CD4-positive, alpha-beta T cell treated with Interleukin-6 for 4 hours (primary cell): ENCODE measurements at places on chromosomes 13 and 19.

- no peak for DNase-seq
Observed at GRCh38 chr13:78998630-78999315, 339.8 kb upstream of the OBI1 start.

DNA sequence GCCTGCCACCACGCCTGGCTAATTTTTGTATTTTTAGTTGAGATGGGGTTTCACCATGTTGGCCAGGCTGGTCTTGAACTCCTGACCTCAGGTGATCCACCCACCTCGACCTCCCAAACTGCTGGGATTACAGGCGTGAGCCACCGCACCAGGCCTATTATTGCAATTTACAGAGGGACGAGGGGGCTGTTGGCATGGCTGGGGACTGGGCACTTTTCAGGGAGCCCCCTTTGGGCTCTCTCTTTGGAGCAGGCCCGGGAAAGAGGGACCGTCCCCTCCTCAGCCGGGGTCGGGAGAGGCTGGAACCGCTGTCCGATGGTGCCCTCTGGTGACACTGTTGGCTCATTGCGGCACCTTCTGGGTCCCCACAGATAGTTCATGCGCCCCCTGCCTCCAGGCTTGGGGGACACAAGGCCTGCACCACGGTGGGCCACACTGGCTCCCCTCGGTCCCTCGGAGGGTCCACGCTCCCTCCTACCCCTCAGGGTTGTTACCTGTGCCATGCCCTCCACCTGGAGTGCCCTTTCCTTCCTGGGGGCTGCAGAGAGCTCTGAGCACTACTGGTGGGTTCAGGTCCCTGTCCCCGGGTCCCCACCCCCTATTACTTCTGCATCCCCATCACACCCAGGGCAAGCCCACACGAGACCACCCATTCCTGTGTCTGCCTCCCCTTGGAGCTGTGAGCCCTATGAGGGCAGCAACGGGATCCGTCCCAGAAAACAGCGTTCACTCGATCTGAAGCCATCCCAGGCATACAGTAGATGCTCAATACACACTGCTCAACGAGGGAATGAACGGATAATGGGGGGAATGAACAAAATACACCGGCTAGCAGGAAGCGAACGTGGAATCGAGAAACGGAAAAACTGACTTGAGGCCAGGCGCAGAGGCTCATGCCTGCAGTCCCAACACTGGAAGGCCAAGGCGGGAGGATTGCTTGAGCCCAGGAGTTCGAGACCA, 12.5 kb downstream of the FEM1A start:
- DNase-seq: peak; percentile 75

- DNase-seq: no peak
Observed at GRCh38 chr19:30743702-30744101, 371.5 kb downstream of the ZNF536 start.

DNA sequence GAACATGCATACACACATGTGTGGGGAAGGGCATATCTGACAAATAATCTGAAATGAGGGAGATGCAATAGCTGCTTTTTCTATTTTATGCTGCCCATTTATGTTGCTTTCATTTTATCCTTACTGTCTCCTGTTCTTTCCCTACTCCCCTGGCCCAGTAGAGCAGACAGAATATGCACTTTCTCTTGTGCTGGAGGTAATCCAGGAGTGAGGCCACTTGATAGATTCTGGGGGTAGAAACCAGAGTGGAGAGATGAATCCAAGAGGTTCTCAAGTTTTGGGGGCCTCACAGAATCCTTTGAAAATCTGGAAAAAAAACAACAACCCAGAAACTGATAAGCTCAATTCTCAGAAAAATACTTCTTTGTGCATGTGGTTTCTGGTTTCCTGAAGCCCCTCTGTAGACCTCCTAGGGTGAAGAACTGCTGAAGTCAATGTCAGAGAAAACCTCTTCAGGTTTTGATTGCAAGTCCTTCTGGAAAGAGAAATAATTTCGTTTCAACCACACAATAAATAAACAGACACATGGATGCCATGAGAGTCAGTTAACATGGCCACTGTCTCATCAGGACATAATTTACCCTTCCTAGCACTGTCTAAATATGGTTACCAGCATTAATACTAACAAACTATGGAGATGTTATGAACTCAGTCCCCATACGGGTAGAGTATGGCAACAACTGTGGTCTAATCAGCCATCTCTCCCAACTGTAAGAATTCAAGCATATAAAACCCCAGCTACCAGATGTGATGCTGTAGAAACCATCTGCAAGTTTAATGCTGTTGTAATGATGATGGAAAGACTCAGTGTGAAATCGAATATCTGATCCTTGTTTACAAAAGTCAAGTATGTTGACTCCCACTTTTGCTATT, 355.6 kb downstream of the SLC7A1 start:
- no peak for DNase-seq

- DNase-seq: peak; percentile 57
Observed at GRCh38 chr13:109785141-109785891, 1.1 kb downstream of the IRS2 start.

DNA sequence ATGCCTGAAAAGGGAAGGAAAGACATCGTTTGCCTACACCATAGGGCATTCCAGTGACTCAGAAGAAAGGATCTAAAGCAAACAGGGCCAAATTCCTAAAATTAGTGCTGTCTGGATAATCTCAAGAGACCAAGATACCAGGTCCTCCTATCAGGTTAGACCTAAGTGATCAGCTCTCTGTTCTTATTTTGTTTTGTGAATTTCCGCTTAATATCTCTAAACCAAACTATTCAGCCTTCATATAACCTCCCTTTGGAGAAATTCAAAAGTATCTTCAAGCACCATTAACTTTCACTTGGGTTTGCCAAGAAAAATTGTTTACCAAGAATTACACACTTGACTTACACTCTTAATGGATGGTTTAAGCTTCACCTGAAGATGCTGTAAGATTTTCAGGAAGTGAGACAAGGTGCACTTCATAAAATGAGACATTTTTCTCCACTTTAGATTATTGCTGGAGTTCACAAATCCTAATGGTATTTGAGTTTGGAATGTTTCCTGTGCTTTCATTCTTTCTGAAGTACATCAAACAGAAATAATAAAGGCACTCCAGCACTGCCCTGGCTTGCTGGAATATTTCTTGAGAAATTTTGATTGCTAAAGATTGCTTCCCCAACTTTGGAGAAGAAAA, 376.1 kb downstream of the LMO7 start:
- DNase-seq: no peak

DNA sequence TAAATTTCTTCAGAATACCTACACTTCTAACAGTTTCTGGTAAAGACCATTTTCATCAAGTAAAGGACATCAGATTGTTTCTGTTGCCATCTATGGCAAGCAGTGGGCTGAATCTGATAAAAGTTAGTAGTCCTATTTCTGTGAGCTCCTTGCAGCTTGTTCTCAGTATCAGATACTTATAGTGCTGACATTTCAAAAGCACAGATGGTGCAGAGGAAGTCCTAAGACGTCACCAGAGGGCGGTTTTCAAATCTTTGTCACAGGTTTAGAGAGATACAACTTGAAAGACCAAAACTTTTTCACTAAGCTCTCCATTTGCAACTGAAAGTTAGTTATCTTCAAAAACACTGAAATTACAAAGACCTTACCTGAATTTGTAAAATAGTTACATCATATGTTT, 719.8 kb downstream of the SLITRK1 start:
- no peak for DNase-seq

GRCh38 chr13:48155848-48156247, 60.9 kb upstream of the MED4 start:
- DNase-seq: peak; percentile 50

DNA sequence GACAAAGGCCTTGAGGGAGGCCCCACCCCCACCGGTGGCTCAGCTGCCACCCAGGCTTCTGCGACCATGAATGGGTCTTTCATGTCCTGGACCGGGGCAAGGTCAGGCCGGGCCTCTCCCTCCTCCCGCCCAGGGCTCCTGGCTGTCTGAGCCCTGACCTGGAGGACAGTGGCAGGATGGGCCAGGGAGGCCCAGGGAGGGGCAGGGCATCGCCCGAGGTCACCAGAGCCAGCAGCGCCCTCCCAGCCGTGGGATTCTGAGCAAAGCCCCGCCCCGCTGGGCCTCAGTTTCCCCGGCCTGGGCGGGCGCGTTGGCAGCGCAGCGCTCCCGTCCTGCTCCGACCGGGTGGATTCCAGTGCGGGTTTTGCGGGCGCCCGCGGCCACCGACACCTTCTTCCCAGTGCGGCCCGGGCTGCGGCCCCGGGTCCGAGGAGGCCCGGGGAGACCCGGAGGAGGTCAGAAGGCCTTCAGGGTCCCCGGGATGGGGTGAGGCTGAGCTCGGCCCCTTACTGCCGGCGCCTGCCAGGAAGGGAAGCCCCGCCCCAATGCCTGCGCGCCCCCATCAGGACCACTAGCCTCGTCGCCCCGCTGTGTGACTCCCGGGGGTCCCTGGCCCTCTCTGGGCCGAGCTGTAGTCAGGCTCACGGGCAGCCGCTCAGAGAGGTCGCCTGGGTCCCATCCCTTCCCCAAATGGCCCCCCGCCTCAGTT, 24.6 kb upstream of the SEMA6B start:
- DNase-seq: no peak

DNA sequence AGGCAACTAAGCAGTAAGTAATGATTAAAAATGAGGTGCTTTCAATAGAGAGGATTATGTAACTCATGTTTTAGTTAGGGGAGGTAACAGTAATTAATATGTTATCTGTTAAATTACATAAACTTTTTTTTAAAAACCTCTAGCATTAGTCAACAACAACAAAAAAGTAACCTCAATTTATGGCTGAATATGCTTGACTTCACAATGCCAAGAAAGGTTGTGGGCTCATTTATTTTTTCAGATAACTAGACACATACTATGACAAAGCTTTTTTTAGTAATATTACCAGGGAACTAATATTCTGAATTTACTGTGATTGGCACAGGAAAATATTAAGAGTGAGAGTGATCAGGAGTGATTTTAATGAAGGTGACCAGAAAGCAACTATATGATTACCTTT, 54.9 kb downstream of the KCNRG start:
- no peak for DNase-seq

GRCh38 chr13:94270556-94270955, 208.9 kb downstream of the DCT start:
- no peak for DNase-seq

- DNase-seq: peak; percentile 42
Observed at GRCh38 chr13:45327253-45327955, 13.6 kb downstream of the TPT1 start.

- no peak for DNase-seq
Observed at GRCh38 chr13:108924134-108924533, 294.7 kb downstream of the MYO16 start.

DNA sequence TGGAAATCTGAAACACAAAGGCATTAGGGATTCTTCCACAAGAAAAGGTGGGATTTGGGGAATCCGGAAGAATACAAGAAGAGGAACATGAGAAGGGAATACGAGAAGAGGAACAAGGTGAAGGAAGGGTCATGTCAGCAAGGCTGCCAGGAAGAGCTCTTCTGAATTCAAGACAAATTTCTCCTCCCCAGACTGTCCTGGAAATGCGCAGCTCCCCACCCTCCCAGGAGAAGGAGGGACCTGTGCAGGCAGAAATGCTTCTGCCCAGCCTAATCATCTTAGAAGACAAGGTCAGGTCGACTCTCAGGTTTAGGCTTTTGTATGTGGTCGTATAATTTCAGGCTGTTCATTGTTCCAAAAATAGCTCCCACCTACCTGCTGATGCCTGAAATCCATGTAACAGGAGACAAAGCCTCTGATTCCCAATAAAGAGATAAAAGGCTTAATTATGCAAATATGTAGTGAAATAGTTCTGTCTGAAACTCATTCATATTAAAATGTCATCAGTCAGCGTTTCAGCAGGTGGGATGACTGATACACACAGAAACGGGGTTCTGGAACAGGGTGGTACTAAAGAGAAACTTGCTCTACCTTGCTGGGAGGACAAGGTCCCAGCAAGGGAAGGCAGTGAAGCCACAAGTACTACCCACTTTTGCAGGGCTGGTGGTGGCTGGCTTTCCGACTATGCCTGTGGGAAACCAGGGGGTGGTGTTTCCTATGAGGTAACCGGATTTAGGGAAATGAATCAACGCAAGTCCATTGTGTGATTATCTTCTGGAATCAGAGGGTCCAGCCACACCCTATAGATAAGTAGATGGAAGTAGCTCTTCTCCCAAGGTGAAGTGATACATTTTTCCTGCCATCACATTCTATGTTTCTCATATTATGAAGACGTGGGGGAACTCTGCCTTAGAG, 76.1 kb downstream of the KL start:
- no peak for DNase-seq

- DNase-seq: no peak
Observed at GRCh38 chr19:19297759-19298158, 22.6 kb downstream of the SUGP1 start.

GRCh38 chr13:31891472-31891871, 140.1 kb upstream of the FRY start:
- DNase-seq: no peak

DNA sequence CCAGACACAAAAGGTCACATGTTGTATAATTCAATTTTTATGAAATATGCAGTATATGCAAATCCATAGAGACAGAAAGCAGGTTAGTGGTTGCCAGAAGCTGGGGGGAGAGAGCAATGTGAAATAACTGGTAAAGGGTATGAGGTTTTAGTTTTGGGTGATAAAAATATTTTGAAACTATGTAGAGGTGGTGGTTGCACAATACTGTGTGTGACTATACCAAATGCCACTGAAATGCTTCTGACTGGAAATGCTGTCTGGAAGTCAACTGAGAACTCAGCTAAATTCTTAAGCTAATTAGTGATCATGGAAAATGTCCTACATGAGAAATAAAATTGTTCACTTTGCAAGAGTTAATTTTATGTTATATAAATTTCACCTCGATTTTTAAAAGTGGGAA, 65.3 kb upstream of the RXFP2 start:
- DNase-seq: no peak

- no peak for DNase-seq
Observed at GRCh38 chr13:60286707-60287106, 110.3 kb upstream of the TDRD3 start.

GRCh38 chr19:46426035-46426505, 2.7 kb downstream of the PNMA8C start:
- no peak for DNase-seq

DNA sequence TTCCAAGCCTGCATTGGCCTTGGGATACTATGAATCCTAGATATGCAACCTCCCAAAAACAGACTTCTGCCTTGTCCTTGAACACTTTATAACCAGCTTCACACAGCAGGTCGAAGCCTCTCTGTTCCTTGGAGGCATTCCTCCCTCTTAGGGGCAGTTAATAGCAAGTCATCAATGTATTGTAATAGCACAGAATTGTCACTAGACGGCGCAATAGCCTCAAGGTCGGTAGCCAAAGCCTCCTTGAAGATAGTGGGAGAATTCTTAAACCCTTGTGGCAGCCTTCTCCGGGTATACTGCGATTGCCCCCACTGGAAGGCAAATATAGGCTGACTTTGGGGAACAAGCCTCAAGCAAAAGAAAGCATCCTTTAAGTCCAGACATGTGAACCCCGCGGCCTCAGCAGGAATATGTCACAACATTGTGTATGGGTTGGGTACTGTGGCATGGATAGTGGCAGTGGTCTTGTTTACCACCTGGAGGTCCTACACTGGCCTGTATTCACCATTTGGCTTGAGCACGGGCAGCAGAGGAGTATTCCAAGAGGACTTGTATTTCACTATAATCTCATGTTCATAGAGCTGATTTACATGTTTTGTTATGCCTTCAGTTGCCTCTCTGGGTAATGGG, 61.1 kb downstream of the ZNF431 start:
- DNase-seq: peak; percentile 31
